ENCODE measurements at places on chromosomes 3 and 15.

DNA sequence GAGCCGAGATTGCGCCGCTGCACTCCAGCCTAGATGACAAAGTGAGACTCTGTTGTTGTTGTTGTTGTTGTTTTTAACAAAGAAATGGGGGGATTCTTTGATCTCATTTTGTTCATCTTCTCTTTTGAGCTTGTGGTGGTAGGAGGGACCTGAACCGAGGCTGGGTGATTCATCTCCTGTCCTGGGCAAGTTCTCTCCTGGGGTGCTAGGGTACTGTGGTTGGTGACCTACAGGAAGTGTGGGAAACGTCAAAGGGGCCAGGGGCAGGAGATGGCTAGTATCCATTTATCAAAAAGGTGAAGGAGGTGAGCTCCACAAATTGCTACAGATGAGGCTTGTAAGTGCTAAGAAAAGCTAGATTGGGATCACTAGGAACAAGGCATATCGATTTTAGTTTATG is 14.3 kb downstream of the PPCDC start:
- no peak for DNase-seq

DNA sequence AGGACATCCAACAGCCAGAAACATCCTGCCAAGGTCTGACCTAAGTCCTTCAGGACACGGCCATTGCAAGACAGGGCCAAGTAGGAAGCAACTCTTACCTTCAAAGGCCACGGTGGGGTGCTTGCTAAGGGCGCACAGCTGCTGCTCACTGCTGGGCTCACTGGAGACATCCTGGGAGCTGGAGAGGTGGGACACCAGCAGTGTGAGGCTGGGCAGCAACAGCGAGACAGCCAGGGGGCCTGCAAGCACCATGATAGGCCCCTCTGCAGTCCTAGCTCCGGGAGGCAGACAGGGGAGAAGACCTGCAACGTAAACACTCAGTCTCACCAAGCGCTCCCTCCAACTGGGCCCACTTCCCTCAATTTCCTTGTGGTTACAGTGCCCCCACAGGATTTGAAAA is 79.2 kb downstream of the SEMA5B start:
- no peak for DNase-seq

- DNase-seq, result no peak
These were observed 730.4 kb upstream of the CFAP20DC start for GRCh38 chr3:59780209-59780608.

DNA sequence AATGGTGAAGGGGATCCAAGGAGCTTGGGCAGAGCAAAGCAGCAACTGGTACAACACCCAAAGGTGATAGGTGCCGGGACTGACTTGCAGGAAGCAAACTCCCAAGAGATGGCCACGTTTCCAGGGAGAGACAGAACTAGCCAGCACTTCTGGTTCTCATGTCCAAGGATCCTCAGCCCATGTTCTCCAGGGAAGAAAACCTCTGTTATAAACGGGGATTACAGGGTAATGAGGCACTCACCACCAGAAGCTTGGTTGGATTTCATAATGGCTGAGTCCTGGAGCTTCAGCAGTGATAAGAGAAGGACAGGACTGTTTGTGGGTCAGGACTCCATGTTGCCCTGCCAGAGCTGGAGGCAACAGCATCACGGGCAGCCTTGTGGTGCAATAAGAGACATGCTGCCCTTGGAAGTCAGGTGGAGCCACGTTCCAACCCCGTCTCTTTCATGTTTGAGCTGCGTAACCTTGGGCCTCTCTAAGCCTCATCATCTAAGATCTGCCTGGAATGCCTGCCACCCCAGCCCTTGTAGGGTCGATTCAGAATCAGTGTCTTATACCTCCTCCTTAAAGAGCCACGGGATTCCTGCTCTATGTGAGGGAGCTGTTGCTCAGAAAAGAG is 181.0 kb downstream of the ABHD5 start:
- DNase-seq, result no peak

DNA sequence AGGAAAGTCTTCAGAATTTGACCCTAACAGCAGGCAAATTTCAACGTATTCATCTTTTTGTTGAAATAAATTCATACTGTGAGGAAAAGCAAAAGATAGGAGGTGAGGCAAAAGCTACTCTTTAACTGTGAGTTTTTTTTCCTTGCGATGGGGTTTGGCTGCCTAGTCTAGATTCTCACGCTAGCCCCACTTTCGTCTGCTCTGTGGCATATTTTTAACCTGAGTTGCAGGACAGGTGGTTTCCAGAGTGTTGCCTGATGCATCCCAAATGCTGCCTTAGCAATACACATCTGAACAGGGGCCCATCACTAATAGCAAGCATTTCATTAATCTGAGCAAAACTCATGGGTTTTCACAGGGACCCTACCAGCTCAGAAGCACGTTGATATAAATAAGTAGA is 11.7 kb downstream of the PSMA4 start:
- no peak for DNase-seq

All from globus pallidus (tissue), 1 donor.